ENCODE measurements at places on chromosomes 7 and 10.

- no peak for DNase-seq
Measured at GRCh38 chr10:122387572-122387971, 13.1 kb downstream of the PLEKHA1 start.

DNA sequence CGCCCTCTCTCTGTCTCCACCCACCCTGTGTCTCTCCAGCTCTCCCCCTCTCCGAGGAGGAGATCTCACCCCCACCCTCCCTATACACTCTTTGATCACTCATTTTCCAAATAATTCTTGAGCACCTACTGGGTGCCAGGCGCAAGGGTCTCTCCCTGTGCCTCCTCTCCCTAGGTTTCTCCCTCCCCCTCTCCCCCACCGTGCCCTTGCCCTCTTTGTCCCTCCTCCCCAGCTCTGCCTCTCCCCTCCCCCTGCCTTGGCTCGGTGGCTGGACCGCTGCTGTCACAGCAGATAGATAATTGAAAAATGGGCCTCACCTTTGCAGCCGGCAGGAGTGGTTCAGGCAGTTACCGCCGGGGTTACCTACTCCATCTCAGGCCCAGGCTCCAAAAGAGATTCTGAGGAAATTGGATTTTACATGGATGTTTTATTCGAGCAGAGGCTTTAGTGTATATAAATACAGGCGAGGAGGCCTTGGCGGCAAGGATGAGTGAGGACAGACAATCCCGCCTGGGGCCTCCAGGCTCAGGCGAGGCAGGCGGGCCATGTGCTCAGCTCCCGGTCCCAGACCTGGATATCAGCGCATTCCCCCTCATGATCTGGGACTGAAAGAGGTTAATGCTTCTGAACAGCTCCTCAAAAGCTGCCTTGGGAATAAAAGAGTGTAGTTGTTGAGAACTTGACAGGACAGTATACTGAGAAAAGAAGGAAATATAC is 60.8 kb upstream of the BTRC start:
- DNase-seq, result no peak

DNA sequence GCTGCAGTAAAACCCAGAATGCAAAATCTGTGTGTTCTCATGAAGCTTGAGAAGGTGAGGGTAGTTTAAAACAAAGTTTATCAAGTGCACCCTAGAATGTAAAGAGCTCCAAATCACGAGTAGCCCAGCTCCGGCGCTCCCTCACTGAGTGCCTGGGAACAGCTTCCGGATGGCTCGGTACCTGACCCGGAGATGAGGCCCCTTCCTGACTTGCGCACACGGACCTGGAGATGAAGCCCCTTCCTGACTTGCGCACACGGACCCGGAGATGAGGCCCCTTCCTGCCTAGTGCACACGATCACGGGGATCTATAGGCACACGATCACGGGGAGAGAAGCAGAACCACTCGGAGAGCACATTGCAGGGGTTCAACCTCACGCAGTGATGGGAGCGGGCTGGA is 322.1 kb upstream of the RNF32 start:
- DNase-seq, result no peak

DNA sequence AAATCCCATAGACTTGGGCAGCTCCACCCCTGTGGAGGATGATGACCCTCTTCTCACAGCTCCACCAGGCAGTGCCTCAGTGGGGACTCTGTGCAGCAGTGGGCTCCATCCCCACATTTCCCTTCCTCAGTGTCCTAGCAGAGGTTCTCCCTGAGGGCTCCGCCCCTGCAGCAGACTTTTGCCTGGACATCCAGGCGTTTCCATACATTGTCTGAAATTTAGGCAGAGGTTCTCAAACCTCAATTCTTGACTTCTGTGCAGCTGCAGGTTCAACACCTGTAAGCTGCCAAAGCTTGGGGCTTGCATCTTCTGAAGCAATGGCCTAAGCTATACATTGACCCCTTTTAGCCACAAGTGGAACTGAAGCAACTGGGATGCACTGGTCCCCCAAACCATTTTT is 31.8 kb downstream of the NEUROG3 start:
- DNase-seq, result no peak

DNA sequence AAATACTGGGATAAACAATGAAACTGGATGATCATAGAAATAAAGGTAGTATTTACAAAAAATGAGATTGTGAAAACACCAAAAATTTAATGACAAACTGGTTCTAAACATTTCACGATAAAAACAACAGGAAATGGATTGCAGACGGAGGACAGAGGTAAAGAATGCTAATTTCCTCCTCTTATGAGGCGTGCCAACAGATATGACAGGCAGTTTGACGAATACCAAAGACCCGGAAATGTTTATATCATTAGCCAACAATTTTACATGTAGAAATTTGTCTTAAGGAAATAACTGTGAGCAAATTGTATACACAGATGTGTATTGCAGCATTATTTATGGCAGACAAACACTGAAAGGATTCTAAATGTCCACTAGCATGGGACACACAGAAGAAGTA is 162.0 kb upstream of the MGMT start:
- DNase-seq, result no peak

GRCh38 chr7:42096268-42096667 is 140.7 kb downstream of the GLI3 start:
- no peak for DNase-seq

DNA sequence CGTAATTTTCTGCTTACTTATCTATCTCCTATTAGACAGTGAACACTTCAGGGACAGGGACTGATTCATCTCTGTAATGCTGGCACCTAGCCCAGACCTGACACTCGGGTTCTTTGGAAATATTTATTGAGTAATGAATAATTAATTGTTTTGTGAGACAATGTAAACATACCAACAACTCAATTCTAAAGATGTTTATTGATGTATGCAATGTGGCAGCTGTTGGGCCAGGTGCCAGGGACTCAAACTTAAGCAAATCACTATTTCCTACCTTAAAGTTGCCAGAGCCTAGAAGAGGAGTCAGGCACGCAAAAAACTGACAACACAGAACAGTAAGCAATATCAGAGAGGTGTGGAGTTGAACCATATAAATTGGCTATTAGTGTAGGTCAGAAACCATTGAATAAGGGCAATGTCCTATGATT is 63.6 kb upstream of the BMPER start:
- peak; percentile 83 for DNase-seq

GRCh38 chr7:93218997-93219827 is 7.1 kb downstream of the HEPACAM2 start:
- no peak for DNase-seq

- no peak for DNase-seq
Measured at GRCh38 chr10:118045158-118045836, 1.4 kb downstream of the RAB11FIP2 start.

- DNase-seq, result peak; percentile 66
Measured at GRCh38 chr10:111200505-111201186, 123.8 kb downstream of the ADRA2A start.

GRCh38 chr10:110404825-110405224 is 92.9 kb upstream of the DUSP5 start:
- DNase-seq, result no peak

GRCh38 chr10:104349623-104350126 is 4.0 kb upstream of the CFAP58 start:
- no peak for DNase-seq

DNA sequence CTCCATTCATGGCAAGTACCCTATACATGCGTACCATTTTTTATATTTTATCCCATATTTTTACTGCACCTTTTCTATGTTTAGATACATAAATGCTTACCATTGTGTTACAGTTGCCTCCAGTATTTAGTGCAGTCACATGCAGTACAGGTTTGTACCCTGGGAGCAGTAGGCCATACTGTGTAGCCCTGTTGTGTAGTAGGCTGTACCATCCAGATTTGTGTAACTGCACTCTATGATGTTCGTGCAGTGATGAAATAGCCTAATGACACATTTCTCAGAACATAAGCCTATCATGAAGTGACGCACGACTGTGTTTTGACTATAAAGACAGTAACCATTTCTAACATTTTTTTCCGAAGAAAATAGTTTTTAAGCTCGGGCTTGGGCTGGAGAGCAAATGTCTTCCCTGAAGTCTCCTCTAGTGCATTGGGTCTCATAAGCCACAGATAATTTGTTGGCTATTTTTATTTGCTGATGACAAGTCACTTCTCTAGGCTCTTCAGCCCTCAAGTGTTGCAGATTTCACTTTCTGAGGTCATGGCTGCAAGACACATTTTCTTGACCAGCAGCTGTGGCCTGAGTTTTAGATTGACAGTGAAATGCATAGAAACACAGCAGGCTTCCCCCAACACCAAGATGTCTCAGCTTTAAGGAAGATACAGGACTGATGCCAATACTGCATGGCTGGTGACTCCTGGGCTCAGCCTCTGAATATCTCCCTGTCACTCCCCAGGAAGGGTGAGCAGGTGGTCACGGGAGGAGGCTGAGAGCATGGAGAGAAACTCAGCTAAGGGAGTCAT is 26.9 kb downstream of the EPDR1 start:
- DNase-seq, result no peak

- DNase-seq, result peak; percentile 38
Measured at GRCh38 chr10:117736655-117737054, 194.1 kb downstream of the EMX2 start.

DNA sequence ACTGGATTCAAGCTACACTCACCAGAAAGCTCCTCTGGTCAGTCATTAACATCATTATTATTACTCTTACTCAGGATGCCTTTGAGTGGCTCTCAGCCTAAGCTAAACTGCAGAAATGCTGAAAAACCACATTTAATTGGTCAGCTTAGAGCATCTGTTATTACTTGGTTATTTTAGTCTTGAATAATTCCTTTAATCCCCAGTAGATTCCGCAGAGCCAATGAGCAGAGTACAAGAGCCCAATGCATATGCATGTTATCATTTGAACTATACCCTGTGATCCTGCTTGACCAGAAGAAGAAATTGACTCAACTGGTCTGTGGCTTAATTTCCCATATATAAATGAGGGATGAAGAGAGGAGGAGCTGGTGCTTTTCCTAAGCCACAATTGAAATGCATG is 417.6 kb upstream of the C7orf33 start:
- no peak for DNase-seq

GRCh38 chr10:8927705-8928104 is 873.2 kb downstream of the GATA3 start:
- DNase-seq, result no peak

GRCh38 chr10:88076027-88076880 is 212.8 kb downstream of the PTEN start:
- no peak for DNase-seq

DNA sequence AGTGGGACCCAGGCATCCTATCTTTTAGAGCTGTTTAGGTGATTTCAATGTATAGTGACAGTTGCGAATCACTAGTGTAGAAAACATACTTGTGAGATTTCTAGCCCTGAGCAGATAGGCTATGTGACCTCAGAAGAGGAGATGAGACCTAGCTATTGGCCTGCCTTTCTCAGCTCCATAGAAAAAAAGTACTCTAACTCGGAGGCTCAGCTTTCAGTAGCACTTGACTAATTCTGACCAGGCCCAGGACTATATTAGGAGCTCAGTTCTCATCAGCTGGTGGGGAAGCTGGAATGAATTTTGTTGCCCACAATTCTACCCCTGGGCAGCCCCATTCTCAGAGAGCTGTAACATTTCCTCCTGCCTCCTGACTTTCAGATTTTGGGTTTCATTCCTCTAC is 179.9 kb upstream of the NAMPT start:
- DNase-seq, result no peak
